ENCODE measurements at places on chromosomes 6 and 20. TPM values are rescaled to one million over a fixed set of nuclear protein-coding genes. Genes with fewer than 3 reads are reported as not detected.

DNA sequence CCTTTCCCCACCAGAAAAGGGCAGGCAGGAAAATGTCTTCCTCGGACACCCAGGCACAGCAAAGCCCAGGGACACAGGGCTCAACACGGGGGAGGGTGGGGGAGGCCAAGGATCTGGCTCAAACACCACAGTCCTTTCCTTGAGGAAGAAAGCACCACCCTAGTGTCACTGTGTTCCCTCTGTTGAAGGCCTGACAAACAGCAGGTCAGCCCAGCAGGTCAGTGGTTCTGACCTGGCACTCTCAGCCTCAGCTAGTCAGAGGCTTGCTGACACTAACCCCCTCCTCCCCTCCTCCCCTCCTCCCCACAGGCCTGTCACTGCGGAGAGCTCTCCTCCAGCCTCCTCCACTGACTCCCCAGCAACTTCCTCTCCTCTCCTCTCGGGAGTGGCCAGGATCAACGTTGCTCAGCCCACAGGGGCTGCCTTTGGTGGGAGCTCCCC lies 239.6 kb downstream of the LRFN2 start:
- DNase-seq: no peak

DNA sequence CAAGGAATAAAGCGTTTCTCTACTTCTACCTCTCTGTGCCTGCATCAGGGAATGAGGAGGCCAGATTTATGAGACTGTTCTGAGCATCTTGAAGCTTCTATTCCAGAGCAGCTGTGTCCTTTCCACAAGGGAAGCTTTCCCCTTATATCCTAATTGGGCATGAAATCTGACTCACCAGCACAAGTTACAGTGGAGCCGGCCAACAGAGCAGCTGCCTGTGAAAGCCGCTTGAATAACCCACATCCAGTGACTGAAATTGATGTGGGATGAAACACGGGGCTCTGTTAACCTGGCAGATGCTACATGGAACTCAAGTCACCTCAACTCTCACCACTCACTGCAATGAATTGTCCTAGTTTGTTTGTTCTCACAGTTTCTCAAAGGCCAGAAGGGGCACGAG lies 400.3 kb downstream of the TFAP2A start:
- DNase-seq: peak; percentile 24

The RWDD1 gene
- 42.1 TPM for total RNA-seq

- no peak for DNase-seq
These were observed 663.6 kb downstream of the PHF3 start for GRCh38 chr6:64299176-64299575.

GRCh38 chr20:24698189-24698588 lies 228.8 kb downstream of the SYNDIG1 start:
- no peak for DNase-seq

The LY6G6F gene
- total RNA-seq: not detected

DNA sequence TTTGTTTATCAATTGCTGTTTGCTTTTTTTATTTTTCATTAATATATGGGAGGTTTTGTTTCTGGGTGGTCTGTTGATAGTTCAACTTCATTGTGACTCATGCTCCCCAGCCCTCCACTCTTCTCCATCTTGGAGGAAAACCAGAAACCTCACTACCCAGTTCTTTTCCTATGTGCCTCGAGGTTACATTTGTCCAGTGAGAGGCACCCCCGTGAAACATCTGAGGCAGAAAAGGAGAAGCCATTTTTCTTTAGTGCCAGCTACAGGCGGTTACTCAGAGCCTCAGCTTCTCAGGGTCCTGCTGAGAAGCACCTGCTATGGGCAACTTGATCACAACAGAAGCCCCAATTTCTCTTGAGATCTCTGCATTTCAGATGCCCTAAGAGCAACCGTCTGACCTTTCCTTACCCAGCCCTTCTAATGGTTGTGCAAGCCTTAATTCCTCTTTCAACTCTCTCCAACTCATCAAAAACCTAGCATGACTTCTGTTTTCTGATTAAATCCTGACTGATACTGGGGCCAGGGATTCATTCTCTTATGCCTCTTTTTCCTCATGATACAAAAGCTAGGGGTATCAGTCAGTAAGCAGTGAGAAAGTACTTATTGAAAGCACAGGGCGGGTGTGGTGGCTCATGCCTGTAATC lies 144.6 kb downstream of the ELOVL4 start:
- DNase-seq: no peak

DNA sequence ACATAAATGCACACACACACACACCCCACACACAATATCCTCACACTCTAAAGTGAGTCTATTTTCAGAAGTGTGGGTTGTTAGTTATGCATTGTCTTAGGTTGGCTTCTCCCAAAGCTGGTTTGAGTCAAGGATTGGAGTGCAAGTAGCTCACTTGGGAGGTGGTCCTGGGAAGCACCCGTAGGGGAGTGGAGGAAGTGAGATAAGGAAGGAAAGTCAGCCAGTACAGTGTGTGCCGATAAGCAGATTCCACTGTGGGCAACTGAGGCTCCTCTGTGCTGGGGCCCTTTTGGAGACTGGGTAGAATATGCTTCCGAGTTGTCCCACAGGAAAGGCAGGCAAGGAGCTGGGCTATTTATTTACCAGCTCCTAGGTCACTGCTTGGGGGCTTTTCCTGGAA lies 67.2 kb downstream of the PLCB4 start:
- DNase-seq: no peak

GRCh38 chr20:49999329-49999728 lies 16.5 kb downstream of the SNAI1 start:
- DNase-seq: no peak

DNA sequence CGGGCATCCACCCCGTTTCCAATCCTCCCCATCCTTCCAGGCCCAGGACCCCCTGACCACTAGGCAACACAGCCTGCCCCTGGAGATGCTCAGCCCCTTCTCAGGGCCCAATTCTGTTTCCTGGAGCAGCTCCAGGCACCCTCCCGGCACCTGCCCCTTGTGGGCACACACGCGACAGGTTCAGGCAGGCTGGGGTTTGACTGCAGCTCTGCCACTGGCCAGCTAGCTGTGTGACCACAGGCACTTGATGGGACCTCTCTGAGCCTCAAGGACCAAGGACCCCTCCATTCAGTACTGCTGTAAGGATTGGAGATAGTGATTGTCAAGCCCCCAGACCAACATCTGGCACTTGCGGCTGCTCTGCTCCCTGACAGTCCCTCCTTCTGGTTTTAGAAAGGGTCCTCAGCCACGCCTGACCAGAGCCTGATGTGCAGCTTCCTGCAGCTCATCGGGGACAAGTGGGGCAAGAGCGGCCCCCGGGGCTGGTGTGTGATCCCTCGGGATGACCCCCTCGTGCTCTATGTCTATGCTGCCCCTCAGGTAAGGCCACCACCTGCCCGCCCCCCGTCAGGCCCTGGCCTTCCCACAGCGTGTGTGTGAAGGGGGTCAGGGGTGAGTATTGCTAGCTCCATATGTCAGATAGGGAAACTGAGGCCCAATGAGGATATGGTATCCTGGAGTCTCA lies 21.7 kb downstream of the FGD2 start:
- DNase-seq: no peak

The NMBR gene
- not detected for total RNA-seq

DNA sequence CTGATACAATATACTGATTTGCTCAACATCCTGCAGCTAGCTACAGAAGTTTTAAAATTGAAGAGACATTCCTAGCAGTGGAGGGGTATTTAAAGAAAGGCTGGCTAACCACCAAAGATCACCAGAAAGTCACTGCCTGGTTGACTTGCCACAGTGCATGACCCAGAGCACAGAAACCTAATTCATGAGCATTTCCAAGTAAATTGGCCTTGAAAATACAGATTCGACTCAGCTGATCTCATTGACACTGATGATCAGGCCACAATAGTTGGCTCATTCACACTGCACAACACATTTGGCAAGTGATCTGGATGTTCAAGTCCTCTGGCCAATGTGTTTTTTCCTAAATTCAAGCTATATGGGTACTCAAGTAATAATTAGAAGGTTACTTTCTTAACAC lies 13.3 kb upstream of the TDRD6 start:
- no peak for DNase-seq

- DNase-seq: peak; percentile 12
These were observed 139.1 kb downstream of the BTBD3 start for GRCh38 chr20:12056839-12057238.

GRCh38 chr6:78324213-78324612 lies 543.1 kb upstream of the IRAK1BP1 start:
- peak; percentile 25 for DNase-seq

DNA sequence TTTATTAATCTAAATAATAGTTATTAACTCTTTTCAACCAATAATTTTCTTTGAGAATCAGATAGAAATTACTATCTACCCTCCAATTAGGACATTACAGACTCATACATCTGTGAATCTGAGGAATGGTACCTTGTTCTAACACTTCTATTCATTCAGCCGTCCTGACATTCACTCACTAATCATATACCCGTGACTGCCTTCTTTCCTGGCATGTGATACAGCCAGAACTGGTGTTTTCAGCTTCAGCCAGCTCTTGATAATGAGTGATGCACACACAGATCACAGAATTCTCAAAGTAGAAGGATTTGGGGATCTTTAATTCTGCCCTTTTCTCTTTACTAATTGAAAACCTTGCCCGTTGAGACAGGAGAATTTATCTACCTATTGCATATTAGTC lies 499.9 kb downstream of the UTRN start:
- no peak for DNase-seq

DNA sequence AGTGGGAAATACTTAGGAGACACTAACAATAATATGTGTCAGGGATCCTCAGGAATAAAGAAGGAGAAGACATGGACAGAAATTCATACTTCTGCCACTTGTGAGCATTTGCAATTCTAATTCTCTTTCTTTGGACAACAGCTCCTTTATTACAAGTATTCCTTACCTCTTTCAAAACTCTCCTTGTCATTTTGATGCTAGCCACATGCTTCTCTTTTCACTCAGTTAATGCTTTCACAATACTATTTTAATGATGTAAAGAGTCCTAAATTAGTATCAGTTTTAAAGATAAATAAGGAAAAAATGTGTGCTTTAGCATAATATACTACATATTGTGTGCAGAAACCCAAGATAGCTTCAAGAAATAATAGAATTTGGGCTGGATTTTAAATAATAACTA lies 62.5 kb downstream of the AHI1 start:
- no peak for DNase-seq

- no peak for DNase-seq
These were observed 1342.9 kb upstream of the ADGRB3 start for GRCh38 chr6:67292169-67292568.

All from astrocyte (in vitro differentiated cells and primary cell).